ENCODE measurements at places on chromosomes 7 and 10.

- DNase-seq = no peak
Measured at GRCh38 chr7:63073286-63073685, 925.4 kb upstream of the ZNF722 start.

DNA sequence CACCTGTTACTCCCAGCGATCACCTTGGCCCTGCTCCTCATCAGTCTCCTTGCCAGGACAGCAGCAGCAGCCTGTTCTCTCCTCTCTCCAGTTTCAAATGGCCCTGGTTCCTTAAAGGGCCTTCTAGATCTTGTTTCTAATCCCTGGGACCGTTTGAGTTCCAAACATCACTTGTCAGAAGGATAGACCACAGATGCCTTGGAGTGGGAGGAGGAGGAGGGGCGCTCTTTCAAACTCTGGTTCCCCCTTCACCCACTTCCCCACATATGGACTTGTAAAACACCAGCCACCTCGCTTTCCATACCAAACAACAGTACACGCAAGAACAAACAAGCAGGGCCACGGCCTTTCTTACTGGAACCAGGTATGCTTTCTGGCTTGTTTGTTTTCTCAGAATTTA is 104.8 kb downstream of the PLXNA4 start:
- no peak for DNase-seq

DNA sequence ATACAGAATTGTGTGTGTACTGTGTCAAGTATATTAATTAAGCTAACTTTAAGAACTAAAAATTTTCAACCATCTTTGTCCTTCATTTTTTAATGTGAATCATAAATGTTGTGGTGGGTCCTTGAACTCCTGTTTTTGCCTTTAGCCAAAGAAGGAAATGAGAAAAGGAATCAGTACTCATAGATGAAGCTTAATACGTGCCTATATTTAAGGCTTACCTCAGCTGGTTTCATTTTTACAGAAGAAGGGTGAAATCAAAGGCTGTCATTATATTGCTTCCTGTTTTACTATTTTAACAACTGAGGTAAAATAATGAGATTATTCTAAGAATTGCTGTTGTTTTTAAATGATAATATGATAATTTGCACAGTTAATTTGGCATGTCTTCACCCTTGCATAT is 6.3 kb upstream of the SNX13 start:
- no peak for DNase-seq

GRCh38 chr7:150947761-150948651 is 30.1 kb downstream of the KCNH2 start:
- DNase-seq = no peak

DNA sequence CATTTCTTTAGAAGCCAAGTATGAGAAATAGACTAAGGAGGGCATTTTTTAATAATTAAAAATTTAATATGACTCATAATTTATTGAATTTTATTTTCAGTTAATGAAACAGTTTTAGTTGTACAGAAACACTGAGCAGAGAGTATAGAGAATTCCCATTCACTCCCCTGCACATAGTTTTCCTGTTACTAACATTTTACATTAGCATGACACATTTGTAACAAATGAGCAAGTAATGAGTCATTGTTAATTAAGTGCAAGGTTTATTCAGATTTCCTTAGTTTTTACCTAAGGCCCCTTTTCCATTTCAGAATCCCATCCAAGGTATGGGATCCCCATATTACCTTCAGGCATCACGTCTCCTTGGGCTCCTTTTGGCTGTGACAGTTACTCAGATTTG is 271.5 kb upstream of the FZD8 start:
- no peak for DNase-seq

DNA sequence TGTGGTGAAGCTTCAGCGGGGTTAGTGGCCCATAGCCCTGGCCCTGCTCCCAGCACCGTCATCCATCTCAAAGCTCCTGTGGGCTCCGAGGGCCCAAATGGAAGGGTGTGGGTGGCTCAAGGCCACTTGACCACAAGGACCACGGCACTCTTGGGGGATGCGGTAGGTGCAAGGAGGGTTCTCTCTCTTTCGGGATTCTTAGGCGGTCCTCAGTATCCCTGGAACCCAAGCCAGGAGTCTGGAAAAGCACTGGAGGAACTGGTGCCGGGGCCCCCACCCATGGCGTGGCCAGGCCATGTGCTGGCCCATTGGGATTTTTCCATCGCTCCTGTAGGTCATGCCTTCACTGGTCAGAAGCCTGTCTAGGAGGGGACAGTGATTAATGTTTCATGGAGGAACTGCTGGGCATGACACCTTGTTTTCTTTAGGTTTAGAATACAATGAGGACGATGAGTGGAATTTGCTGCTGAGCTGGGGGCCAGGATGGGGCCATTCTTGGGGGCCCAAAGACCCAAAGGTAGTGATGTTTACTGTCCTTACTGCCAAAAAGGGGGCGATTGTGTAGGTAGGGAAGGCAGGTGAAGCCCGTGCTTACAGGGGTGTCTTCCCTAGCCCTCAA is 16.7 kb downstream of the AQP1 start:
- no peak for DNase-seq

DNA sequence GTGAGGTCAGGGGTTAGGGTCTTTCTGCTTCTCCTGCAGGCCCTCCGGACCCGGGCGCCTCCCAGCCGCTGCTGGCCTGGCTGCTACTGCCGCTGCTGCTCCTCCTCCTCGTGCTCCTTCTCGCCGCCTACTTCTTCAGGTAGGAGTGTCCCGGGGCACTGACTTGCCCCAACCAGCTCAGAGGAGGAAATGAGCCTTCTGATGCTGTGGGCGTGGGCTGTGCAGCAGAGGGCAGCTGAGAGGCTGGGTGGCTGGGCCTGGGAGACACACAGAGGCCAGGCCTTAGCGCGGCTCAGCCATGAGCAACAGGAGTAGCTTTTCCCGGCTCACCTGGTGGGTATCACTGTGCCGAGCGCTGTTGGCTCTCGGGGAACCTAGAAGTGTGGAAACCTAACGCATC is 78.9 kb downstream of the MKI67 start:
- peak; percentile 73 for DNase-seq

GRCh38 chr7:37920305-37920848 is at the start of gene EPDR1:
EPDR1 (plus strand) TSS chr7:37920640; CDS start chr7:37920940, 300 bp downstream.
- DNase-seq = no peak

DNA sequence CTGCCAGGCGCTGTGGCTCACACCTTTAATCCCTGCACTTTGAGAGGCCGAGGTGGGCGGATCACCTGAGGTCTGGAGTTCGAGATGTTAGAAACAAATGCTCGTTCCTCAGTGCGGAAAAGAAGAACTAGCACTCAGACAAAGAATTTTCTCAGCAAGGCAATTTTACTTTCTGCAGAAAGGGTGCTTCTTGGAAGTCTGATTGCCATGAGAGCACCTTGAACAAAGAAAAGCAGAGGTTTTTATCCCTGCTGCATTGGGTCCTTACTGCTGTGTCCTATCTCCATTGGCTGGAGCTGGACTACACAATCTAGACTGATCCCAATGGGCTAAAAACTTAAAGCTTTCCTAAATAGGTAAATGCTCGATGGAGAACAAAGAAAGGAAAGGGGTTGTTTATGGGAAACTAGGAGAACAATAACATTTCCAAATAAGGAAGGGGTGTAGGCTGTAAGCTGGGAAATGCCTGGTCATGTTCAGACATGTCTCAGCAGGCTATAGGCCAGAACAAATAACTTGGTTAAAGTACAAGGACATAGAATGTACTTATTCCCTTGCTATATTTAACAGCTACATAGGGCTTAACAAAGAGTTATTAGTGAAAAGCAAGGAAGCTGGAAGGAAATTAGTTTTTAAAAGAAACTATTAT is 26.1 kb upstream of the ACTR3B start:
- no peak for DNase-seq

- no peak for DNase-seq
Measured at GRCh38 chr10:13939391-13939790, 352.6 kb downstream of the PRPF18 start.

- no peak for DNase-seq
Measured at GRCh38 chr10:105714728-105715127, 1073.6 kb downstream of the SORCS3 start.

DNA sequence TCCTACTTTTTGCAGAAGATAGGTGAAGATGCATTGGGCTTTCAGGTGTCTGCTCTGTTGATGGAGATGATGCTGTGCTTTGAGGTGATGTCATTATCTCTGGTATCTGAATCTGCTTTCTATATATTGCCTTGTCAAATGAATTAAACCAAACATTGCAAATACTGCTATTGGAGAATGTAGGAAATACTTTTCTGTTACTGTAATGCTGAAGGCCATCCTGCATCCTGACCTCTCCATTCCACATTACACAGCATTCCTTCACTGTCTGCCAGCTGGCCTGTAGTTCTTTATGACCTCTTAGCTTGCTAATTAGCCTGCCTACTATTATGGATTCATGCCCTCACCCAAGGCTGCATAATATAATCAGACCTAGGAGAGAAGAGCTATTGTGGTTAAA is 73.2 kb downstream of the VCL start:
- DNase-seq = no peak

DNA sequence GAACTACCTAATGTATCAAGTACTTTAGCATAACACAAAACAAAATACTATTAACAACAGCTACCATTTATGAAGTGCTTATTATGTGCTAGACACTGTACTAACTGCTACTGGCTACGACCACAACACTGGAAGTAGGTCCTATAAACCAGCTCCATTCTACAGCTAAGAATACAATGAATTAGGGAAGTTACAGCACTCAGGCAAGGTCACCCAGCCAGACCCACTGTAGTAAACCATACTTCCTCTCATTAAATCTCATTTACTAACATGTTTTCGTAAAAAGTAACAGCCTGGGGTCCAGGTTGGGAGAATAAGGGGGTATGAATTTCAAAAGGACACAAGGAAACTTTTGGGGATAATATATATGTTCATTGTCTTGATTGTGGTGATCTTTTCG is 25.4 kb downstream of the NAPEPLD start:
- no peak for DNase-seq

GRCh38 chr7:81908220-81908619 is 138.4 kb upstream of the HGF start:
- DNase-seq = no peak

- no peak for DNase-seq
Measured at GRCh38 chr10:5493691-5494090, 5.7 kb downstream of the CALML5 start.

DNA sequence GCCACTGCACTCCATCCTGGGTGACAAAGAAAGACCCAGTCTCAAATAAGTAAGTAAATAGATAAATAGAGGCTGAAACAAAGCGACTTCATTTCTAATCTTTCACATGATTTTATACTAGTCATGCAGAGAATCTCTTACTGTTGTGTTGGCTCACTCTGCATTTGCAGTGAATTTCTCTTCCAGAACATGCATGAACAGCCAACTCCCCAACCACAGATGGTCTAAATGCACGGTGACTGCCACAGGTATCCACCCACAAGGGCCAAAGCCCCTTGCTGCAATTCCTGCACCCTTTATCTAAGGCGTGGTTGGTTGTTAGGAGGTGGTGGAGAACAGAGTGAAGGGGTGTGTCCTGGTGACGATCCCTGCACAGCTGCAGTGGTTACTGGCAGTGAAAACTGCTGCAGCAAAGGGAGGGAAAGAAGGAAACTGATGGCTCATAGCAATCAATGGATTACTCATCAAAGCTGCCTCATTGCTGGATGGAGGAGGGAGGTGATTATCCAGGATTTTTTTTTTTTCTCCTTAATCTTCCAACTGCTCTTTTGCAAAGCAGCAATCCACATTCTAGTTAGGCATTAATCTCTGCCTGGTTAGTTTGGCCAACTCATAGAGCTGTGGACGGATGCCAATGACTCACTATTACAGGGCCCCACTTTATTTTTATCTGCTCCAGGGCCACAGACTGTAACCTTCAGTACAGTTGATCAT is 50.6 kb downstream of the PRTFDC1 start:
- DNase-seq = no peak

GRCh38 chr10:88892222-88892967 is 12.3 kb downstream of the STAMBPL1 start:
- DNase-seq = no peak

GRCh38 chr7:142594078-142594477 is 155.2 kb upstream of the PRSS1 start:
- no peak for DNase-seq

GRCh38 chr7:28155019-28155660 is 25.5 kb downstream of the JAZF1 start:
- no peak for DNase-seq

DNA sequence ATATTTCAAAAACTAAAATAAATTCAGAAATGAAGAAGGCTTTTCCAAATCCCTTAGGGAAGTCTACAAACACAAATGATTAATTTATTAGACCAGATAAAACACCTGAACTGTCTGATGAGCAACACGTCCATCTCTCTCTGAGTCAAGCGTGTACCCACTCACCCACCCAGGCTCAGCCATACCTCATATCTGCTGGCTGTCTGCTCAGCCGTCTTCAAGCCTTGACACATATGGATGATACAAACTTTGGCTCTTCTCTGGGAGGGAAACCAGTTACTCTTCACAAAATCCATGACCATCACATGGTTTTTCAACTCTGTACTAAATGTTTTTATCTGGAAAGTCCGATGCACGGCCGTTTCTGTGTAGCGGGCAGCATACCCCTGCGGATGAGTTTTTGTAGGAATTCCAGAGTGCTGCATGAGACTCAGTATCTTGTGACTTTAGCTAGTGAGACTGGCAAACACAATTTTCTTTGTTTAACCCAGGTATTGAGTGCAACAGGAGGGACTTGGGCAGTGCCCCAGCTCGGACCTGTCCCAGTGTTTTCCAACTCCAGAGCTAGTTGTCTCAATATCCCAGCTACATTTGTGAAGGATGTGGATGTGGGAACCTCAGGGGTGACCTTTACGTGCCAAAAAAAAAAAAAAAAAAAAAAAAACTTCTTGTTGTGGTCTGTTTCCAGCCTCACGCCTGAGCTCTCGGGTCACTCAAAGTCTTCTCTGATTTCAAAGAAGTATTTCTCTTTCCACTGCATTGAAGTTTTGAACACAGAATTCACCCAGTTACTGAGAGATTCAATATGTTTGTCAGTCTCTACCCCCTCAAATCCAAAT is at the start of gene C10orf90:
Gene C10orf90, minus strand, starts transcription at position 638 of the 839 bp plus-strand sequence. Its CDS starts 213 bp downstream, at position 425.
- no peak for DNase-seq

- DNase-seq = no peak
Measured at GRCh38 chr7:24748521-24748920, 8.7 kb downstream of the GSDME start.

DNA sequence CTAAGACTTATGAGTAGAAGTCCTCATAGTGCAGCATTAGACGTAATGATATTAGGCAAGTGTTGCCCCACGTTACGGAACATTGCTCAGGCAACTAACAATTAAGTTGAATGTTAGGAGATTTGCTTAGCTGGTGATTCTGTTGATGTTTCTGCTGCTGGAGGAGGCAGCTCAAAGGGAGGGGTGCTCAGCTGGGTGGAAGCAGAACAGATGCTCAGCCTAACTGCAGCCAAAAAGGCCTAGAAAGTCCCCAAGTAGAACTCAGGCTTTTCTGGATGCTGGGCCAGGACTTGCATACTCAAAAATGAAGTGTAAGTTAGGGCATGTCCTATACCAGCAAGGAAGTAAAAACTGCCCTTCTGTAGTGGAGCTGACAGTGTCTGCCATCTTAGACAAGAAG is 201.4 kb downstream of the ADRA2A start:
- no peak for DNase-seq

GRCh38 chr10:79128923-79129305 is 60.1 kb downstream of the ZMIZ1 start:
- DNase-seq = no peak

DNA sequence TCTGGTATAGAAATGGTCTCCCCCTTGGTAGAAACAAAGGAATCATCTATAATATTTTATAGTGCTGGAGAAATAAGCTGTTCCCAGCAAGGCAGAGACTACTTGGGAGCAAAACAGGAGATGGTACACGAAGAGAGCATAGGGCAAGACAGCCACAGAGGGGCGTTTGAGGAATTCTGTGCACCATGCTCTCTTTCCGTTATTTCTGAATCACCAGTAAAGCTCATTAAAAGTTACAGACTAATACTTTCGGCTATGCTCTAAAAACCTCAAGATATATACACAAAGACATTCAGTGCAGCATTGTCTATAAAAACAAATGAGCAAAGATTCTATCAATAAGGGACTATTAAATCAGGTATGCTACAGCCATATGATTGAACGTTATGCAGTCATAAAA is 68.5 kb upstream of the FHIP2A start:
- no peak for DNase-seq

Measured in T follicular helper cell (primary cell).